Left ventricle myocardium inferior (tissue), 1 donor: ENCODE measurements at places on chromosomes 4 and X.

DNA sequence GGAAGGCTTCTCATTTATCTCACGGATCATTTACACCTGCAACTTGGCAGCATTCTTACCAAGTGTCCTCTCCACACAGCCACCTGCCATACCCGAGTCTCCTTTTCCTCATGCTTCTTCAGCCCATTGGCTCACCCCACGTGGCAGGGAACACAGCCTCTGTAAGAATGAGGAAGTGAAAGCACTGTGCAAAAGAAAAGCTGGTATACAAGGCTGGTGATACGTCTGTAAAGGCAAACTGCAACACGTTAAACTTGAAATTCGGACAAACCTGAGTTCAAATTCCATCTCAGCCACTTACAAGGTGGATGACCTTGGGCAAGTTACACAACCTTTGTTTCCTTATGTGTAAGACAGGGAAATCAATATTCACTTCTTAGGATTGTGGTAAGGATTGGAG is 164.0 kb upstream of the RASGEF1B start:
- no peak for DNase-seq

DNA sequence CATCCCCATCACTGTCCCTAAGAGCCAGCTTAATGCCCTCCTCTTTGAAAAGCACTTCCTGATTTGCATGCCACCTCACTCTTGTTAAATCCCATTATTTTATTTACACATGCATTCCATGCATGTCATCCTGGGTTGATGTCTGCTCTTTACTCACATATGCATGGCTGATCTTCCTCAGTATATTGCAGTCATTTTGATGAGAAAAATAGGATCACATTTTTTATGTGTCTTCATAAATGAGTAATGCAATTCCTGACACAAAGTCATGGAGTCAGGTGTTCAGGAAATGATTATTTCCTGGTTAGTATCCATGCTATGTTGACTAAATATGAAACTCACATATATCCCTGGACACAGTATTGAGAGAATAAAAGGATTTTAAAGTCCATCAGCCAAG is 204.7 kb downstream of the SLIT2 start:
- no peak for DNase-seq

GRCh38 chrX:121036137-121036536 is 11.3 kb upstream of the GLUD2 start:
- DNase-seq, result no peak

- DNase-seq, result no peak
Measured at GRCh38 chr4:113293674-113294073, 244.2 kb downstream of the ANK2 start.

DNA sequence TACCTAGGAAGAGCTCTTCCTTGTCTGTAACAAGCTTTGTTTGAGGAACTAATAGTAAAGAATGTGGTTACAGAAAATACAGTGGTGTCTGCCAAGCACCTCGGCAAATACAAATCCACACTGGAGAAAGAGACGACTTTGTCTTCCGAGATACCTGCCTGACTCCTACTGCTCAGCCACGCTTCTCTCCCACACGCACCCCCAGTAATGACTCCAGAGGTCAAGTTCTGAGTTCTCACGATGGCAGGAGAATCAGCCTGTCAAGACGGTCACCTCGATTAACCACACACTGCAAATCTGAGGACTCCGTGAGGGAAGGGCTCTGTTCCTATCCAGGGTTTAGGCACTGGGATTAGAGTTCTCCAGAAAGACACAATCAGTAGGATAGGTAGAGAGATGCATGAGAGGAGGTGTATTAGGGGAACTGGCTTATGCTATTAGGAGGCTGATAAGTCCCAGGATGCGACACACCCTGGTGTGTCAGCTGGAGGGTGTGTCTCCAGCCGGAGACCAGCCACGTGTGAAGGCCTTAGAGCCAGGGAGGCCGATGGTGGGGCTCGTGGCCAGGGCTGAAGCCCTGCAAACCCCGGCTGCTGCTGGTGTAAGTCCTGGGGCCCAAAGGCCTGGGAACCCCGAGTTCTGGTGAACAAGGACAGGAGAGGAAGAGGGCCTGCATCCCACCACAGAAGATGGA is 8.4 kb upstream of the TRIML2 start:
- no peak for DNase-seq

GRCh38 chr4:8085491-8086117 is 73.0 kb downstream of the ABLIM2 start:
- no peak for DNase-seq

DNA sequence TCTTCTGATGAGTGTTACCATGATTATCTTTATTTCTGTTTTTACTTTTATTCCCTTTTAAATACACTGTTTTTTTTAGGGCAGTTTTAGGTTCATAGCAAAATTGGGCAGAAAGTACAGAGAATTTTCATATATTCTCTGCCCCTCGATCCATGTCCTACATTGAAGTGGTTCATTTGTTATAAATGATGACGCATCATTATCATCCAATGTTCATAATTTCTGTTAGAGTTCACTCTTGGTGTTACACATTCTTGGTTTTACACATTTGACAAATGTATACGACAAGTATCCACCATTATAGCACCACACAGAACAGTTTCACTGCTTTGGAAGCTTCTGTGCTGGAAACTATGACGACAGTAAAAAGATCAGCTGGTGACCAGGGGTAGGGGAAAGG is 578.1 kb upstream of the AADAT start:
- DNase-seq, result no peak

GRCh38 chr4:159508917-159509500 is 406.1 kb downstream of the RAPGEF2 start:
- no peak for DNase-seq

DNA sequence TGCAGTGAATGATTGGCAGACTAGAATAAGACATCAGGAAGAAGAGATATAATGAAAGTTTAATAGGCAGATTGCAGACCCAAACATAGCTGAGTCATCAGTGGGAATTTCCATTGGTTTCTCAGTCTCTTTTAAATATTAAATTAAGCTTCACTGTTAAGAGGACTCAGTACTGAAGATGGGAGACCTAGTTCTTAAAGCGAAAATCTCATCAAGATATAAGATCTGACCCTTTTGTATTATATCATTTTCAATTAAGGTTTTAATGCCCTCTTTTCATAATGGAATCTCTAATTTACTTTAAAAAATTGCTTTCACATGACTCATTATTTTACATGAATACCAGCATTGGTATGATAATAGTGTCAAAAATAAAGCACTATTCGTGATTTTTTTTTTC is 168.9 kb upstream of the ATOH1 start:
- DNase-seq, result no peak

- DNase-seq, result no peak
Measured at GRCh38 chr4:30727409-30727808, 7.2 kb downstream of the PCDH7 start.

- no peak for DNase-seq
Measured at GRCh38 chr4:6957148-6957520, 47.5 kb downstream of the TBC1D14 start.

DNA sequence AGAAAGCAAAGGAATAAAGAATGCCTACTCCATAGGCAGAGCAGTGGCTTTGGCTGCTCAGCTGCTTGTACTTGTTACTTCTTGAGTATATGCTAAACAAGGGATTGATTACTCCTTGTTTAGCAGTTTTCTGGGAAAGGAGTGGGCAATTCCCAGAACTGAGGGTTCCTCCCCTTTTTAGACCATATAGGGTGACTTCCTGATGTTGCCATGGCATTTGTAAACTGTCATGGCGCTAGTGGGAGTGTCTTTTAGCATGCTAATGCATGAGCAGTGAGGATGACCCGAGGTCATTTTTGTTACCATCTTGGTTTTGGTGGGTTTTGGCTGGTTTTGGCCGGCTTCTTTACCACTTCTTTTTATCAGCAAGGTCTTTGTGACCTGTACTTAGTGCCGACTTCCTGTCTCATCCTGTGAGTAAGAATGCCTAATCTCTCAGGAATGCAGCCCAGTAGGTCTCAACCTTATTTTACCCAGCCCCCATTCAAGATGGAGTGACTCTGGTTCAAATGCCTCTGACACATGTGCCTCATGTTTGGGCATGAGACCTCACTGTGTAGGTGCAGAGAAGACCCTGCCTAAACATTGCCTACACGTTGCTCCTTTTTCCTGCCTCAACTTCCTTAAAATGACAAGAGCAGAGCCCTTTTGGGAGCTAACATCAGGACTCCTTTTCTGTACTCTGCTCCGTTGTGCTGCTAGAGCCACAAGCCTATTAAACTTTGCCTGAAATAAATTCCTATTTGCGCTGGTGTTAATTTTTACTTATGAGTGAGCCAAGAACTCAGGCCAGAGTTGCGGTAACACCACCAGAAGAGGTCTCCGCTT is 21.0 kb upstream of the UBA6 start:
- DNase-seq, result no peak

DNA sequence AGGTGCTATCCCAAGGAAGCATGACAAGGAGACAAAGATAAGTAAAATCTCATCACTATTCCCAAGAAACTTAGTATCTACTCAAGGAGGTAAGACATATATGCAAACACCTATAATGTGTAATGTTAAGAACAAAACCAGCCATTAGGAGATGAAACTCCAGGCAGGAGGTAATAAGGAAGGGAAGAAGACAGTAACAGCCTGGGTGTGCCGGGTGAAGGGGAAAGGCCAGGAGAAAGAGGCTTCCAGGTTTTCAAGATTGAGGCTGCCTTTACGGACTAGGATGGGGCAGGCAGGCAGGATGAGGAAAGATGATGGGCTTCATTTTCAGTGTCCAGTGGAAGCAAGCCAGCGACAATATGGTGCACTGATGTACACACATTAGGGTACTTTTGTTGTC is 62.5 kb downstream of the LEF1 start:
- DNase-seq, result no peak

- DNase-seq, result no peak
Measured at GRCh38 chr4:1463088-1463926, 57.1 kb upstream of the NKX1-1 start.

DNA sequence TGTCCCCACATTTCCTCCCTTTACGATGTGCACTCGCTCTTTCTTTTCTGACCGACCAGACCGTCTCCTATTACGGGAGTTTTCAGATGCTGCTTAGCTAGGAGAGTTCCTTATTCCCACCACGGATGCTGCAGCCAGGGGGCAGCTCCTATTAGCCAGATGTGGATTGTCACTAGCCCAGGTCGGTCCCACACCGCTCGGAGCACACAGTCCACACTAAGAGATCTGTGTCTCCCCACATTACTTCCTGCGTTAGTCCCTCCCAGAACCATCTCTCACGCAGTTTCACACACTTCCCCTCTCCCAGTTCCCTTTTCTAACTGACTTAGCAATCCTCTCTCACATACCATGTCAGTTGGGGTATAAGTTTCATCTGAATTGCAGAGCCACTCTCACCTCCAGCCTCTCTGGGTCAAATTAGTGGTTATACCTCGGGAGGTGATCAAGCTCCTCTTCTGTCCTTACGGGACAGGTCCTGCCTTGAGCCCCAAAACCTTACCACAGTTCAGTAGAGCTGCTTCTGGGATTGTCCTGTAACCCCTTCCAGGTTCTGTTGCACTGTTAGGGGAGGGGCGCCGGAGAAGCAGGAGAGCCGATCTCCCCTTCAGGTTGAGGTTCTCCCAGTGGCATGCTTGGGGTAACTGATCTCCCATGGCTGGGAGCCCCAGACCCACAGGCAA is 28.2 kb downstream of the SULT1E1 start:
- DNase-seq, result peak; percentile 22

- DNase-seq, result no peak
Measured at GRCh38 chr4:176210101-176210500, 14.7 kb upstream of the SPATA4 start.

DNA sequence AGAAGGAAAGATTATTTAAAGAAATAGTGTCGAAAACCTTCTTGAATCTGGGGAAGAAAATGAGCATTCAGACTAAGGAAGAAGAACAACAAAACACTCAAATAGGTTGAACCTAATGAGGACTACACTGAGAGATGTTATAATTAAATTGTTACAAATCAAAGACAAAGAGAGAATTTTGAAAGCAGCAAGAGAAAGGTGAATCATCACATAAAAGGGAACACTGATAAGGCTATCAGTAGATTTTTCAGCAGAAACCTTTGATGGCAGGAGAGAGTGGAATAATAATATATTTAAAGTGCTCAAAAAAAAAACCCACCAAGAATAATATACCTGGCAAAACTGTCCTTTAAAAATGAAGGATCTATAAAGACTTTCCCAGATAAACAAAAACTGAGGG is 114.9 kb downstream of the AREG start:
- no peak for DNase-seq

DNA sequence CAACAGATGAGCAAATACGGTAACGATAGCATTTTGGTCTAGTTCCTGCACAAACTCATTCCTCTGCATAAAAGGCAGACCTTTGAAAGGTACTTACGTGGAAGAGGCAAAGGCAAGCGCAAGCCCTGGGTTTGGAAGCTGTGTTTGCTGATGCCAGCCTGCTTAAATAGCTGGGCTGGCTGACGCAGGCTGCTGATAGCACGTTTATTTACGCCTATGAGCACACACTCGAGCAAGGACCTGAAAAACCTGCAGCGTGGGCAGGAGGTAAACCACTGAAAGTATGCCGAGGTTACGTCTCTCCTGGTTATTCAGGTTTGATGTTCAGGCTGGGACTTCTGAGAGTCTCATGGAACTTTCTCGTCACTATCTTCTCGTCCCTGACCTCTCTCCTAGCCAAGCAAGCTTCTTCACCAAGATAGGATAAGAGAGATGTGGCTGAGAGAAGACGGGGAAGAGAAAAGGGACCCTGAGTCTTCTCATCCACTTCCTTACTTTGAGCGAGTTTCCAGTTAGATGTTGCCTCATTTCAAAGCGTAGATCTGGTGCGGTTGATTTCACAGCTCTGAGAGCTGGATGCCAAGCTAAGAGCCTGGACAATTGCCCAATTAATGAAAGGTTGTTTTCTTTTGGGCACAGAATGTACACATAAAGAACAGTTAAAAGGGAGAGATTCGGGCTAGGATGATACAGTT is at the start of gene HOPX:
TSS of gene HOPX (minus strand) at position 139 of the 695 bp plus-strand sequence. CDS start 23,480 bp downstream, outside the sequence.
- DNase-seq, result peak; percentile 19

DNA sequence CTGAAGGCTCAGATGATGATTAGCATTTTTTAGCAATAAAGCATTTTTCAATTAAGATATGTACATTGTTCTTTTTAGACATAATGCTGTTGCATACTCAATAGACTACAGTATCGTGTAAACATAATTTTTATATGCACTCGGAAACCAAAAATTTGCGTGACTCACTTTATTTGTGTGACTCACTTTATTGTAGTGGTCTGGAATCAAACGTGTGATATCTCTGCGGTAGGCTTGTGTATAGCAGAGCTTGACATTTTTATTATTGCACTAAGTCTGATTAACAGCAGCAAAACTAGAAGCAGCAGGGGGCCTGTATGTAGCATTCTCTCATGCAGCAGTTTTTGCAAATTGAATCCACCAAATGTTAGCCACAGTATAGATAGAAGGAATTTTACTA is 119.1 kb upstream of the PRDX4 start:
- no peak for DNase-seq

DNA sequence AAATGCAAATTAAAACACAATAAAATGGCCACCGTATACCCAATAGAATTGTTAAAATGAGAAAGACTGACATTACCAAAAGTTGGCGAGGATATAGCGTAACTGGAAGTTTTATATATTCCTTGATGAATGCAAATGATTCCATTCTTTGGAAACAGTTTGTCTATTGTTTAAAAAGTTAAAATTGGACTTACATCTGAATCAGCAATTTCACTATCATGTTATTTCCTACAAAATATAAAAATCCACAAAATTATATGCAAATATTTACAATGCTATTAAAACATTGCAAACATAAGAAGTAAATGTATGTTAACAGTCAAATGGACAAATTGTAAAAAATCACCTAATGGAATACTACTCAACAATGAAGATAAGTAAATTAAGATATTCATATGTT is 852.2 kb upstream of the NDST4 start:
- DNase-seq, result no peak

GRCh38 chr4:127291316-127291715 is 341.4 kb upstream of the INTU start:
- DNase-seq, result no peak
